ENCODE measurements at places on chromosomes 12 and 14.

- no peak for DNase-seq
Measured at GRCh38 chr12:57803319-57803893, 15.1 kb downstream of the AVIL start.

DNA sequence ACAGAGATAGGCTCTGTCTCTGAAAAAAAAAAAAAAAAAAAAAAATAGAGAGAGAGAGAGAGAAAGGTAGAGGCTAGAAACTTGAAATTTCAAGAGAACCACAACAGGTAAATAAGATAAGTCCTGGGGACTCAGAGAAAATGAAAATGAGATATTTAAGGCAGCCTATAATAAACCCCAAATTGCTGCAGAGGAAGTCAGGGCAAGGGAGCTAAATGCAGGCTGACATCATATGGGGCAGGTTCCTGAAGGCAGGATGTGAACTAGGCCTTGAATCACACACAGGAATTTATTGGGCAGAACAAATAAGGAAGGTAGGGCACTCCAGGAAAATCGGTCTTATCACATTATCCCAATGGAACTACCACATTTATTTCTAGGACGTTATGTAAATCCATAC lies 54.9 kb upstream of the NUDT4 start:
- no peak for DNase-seq

DNA sequence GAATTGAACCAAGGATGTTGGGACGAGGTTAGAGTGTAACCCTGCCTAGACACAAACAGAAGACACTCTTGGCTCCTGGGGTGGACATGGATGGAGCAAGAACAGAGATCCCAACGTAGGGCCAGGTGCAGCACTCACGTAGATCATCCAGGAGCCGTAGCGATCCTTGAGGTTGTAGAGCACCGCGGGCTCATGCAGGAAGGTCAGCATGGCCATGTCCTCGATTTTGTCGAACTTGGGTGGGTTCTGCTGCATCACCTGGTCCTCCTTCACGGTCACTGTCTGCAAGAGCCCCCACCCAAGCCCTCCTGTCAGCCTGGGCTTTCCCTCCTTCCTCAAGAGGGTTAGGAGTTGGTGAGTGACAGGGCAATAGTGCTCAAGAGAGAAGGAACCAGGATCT lies 2.5 kb downstream of the MYH7 start:
- DNase-seq = no peak

DNA sequence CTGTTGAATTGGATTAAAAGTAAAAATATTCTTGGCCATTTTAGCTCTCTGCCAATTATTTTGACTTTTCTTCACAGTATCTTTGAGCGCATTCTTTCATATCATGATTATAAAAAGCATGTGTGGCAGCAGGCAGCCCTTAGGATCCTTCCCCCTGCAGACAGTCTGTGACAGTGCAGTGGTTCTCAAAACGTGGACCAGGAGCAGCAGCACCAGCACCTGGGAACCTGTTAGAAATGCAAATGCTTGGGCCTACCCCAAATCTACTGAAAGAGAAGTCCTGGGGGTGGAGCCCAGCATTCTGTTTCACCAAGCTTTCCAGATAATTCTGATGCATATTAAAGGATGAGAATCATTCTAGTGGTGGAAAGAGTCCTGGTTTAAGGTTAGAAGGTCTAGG lies 155.6 kb downstream of the MON2 start:
- no peak for DNase-seq

DNA sequence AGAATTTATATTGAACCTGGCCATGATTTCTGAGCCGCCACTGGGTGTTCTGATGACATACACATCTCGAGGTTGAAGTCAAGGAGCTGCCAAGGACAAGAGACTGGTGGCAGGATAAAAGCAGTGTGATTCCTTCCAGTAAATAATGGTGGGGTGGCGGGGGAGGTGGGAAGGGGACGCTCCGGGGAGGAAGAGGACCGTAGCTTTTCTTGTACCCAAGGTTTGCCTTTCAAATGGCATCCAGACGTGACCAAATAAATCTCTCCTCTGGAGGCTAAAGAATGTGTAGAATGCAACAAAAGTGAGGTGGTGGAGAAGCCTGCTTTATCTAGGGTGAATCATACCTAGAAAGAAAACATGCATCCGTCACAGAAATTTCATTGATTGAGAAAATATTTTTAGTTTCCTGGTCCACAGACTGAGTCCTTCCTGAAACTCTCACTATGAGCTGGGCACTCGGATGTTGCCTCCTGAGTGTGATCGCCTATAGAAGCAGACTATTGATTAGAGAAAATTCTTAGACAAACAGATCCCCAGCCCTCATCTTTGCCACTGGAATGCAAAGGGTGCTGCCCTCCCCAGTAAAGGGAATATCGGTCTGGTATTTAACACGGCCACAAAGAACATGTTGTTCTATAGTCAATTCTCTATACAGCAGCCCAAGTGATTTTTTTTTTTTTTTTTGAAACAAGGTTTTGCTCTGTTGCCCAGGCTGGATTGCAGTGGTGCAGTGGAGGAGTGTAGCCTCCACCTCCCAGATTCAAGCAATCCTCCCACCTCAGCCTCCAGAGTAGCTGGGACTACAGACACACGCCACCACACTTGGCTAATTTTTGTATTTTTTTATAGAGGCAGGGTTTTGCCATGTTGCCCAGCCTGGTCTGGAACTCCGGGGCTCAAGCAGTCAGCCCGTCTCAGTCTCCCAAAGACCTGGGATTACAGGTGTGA lies 112.1 kb downstream of the DPF3 start:
- DNase-seq = no peak

DNA sequence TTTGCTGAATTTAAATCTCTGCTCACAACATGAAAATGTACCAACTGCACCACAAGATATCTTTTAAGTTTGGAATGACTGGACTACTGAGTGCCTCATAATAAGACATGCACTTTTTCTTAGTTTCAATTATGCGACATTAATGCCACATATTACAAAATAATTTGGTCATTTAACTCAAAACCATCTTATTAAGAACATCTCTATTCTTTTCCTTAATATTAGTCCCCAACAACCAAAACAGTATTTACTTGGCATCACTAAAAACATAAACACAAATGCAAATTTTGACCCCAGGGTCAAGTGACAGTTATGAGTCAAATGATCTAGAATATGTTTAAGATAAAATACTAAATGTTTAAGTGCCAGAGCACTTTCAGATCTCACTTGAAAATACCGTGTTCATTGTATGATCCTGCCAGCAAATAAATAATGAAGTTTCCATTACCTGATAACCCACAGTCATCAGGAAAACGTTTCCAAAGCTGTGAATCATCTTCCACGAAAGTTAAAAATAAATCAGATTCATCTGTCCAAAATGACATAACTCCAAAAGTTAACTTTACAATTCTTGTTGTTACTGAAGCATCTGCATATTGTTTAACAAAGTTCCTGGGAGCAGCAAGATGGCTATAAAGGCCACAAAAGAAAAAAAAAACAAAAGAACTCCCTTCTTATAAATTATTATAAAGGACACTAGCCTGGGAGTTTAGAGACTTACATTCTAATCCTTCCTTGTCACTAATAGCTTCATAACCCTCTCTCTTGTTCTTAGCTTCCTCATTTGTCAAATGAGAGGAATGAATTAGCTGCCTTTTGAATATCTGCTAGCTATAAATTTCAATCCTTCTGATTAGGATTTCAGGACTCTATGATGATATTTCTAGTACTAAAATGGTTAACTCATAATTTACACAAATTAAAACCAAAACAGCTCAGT lies 30.5 kb upstream of the AP4S1 start:
- no peak for DNase-seq

GRCh38 chr12:124684971-124685688 lies 117.7 kb upstream of the NCOR2 start:
- DNase-seq = no peak

DNA sequence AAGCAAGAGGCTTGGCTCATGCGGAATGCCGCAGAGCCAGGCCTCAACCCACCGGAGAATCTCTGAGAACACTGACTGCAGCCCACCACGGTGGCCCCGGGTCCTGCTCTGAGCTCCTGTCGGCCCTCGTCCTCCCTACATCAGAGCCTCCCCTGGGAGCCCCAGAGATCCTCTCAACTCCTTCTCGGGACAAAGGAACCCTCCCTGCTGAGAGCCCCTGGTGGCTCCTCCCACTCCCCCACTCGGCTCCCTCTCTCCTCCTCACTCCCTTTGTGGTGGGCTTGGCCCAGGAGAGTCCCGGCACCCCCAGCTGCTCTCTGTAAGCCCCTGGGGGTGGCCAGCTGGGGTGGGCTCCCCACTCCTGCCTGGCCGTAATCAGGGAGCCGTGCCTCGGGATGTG lies 11.1 kb upstream of the INF2 start:
- DNase-seq = no peak

DNA sequence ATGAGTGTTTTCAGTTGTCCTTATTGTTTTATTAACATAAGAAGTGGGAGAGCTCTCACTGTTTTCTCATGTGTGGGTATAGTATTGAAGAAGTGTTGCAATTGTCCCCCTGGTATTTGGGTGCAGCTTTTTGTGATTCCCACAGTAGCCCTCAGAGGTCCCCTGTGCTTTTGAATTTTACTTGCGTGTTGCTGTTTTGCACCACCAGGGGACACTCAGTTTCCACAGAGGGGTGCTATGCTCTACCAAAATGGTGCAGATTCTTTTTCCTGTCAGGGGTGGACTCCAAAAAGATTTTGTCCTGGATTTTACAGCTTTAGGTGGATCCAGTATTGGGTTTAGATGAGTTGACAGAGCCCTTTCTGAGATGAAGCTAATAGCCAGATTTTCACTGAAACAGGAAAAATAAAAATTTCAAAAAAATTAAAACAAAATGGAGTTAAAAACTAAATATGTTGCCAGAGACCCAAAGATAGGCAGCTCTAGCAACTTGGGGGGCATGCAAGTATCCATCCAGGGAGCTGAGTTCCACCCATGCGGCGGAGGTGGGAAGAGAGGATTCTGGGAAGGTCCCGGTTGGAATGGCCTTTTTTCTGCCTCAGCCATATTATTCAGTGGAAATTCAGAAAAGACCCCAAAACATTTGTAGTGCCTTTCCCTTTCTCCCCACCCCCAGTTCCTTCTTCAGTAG lies 50.2 kb downstream of the TTLL5 start:
- DNase-seq = no peak

- no peak for DNase-seq
Measured at GRCh38 chr14:67424539-67424938, 12.6 kb upstream of the PLEK2 start.

GRCh38 chr14:102826161-102826560 lies 48.9 kb downstream of the TRAF3 start:
- no peak for DNase-seq

GRCh38 chr14:102973706-102974285 lies 51.3 kb downstream of the AMN start:
- DNase-seq = no peak
